ENCODE measurements at places on chromosomes 13 and 19.
A peak's percentile ranks its signal among the peaks of the same experiment; 100 is the strongest.

DNA sequence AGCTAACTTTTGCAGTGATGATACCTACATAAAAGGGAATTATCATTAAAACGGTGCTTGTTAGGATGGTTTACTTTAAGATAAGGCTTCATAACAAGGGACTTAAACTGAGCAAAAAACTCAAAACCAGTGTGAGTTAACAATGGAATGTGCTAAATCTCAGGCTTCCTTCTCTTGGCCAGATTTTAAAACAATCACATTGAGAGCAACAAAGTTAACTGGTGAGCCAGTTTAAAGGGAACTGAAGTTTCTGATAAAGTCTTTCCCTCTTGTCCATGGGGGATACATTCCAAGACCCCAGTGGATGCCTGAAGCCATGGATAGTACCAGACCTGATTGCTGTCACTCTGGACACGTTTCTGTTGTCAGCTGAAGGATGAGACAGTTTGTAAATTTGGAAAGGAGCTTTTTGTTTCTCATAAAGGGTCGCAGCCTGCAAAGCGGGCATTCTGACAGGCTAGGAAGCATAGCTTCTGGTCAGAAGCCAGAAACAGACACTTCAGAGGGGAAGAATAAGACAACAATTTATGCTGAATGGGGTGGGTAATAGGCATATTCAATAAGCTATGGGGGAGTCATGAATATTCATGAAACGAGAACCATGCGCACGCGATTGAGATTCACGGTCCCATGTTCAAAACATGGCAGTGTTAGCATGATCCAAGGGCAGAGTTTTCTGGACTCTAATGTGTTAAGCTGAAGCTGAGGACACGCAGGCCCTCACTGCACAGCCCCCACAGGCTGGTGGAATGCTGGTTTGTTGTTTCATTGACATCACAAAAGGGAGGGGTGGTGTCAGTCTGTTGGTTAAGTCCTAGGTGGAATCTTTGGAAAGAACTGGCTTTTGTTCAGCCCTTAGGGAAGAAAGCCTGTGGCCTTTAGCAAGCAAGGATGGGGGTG, 150.6 kb upstream of the RNF113B start:
- DNase-seq = no peak

- no peak for DNase-seq
These were observed 66.5 kb upstream of the USPL1 start for GRCh38 chr13:30551189-30551588.

DNA sequence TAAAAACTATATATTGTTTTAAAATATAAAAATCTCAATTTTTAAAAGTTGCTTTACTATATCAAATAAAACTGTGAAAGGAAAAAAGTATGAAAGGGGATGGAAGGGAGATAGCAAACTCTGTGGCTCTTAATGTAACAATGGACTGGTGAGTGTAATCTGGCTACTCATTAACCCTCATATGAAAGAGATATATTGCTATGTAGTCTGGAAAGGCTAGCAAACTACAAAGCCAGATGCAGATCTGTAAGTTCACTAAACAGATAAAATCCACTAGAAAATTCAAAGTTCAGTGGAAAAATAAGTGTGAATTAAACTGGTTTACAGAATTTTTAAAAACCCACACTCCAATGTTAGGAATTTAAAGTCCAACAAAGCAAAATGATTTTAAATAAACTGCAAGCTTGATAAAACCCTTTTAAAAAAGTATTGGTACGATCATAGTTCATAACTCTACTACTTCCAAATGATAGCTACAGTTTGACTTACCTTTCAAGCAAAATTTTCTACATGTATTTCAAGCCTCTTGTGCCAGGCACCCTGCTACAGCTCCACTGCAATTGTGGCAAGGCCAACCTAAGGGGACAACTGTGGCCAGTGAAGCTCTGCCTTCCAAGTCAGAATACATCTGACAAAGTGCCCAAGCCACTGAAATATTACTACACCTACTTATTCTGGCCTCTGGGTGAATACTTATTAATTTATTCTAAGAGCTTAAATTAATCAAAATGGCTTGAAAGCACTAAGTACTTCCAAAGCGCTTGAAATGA, 647 bp upstream of the ELF1 start:
- no peak for DNase-seq

- DNase-seq = peak; percentile 80
These were observed 3.9 kb downstream of the EPS8L1 start for GRCh38 chr19:55079400-55080038.

GRCh38 chr19:49932731-49933131, 3.4 kb upstream of the NUP62 start:
- no peak for DNase-seq

- no peak for DNase-seq
These were observed 3.7 kb upstream of the TYROBP start for GRCh38 chr19:35911790-35912189.

DNA sequence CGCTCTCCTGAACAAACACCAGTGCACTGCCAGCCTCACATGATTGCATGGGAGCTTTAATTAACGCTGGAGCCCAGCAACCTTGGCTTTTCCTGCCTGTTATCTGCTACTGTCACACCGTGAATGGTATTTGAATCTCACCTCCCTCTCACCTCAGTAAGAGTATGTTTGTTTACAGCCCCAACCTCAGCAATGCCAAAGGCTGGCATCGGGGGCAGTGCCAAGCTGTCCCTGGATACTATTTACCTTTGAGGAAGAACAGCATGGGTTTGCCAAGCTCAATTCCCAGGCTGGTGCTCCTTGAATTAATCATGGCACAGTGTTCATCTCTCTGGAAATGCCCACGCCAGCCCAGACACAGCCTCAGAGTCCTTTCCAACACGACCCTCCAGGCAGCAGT, 57.2 kb upstream of the SERPINE3 start:
- DNase-seq = no peak

- DNase-seq = no peak
These were observed 334.2 kb downstream of the DNAJC15 start for GRCh38 chr13:43357564-43357963.

DNA sequence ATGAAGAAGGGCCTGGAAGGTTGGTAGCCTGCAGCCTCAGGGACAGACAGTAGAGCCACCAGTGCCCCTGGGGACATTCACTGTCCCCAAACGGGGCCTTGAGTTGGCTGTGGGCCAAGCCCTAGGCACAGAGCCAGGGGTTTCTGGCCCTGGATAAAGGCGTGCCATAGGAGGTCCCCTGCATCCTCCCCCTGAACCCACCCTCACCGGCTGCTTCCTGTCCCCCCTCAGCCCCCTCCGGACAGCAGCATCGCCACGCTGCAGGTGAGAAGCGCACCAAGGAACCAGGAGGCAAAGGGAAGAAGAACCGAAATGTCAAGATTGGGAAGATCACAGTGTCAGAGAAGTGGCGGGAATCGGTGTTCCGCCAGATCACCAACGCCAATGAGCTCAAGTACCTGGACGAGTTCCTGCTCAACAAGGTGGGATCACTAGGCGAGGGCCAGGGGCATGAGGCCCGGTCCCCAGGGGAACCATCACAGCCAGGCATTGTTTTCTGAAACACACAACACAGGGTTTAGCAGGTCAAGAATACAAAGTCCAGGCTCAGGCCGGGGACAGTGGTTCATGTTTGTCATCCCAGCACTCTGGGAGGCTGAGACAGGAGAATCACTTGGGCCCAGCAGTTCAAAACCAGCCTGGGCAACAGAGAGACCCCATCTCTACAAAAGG, 14.6 kb upstream of the USE1 start:
- no peak for DNase-seq

GRCh38 chr13:51907040-51907732, 45.4 kb downstream of the CCDC70 start:
- no peak for DNase-seq

DNA sequence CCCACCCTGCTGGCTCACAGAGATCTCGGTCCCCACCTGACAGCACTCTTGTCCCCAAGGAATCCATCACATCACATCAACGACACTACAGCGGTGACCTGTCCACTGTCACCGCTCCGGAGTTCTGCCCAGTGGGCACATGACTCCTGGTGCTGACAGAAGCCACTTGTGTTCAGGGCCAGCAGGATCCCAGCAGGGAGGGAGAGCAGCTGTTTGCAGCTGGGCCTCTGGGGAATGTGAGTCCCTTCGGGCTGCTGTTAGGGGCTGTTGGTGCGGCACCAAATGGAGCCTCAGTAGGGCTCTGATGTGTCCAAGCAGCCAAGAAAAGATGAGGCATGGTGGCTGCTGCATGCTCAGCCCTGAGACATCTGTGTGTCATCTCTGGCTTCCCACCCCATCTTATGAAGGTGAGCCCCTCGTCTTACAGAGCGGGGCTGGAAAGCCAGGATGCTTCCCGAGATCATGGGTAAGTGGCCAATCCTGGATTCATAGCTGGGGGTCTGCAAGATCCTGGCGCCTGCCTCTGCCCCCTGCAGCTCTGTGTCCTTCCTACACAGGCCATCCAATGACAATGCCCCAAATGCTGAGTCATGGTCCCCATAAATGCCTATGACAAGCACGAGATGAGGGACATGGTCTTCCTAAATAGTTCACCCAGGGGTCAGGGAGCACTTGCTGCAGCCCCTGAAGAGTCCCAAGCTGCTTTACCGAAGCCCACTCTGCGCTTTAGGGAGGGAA, 56.0 kb downstream of the F2RL3 start:
- peak; percentile 49 for DNase-seq

DNA sequence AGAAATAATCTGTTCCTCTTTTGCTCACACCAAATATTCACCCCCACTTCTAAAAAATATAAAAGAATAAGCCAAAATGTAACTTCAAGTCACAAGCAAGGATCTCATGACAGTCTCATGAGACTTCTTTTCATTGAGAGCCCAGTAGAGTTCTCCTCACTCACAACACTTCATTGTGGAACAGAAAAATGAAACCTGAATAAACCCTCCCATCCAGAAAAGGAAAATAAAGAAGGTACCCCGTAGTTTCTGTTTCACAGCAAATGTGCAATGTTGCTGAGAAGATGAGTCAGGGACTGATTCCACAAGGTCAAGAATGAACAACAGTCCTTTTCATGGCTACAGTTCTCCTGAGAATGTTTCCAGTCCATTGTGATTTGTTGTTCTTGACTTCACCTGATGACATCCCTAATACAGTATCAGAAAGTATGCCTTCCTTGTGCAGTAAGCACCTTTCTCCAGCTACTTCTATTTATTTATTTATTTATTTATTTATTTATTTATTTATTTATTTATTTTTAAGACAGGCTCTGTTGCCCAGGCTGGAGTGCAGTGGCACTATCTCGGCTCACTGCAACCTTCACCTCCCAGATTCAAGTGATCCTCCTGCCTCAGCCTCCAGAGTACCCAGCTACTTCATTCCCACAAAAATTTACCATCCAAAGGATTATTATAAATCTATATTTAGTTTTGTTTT, 6.4 kb upstream of the ZNF841 start:
- no peak for DNase-seq

GRCh38 chr19:18794692-18795091, 3.6 kb upstream of the COMP start:
- no peak for DNase-seq

DNA sequence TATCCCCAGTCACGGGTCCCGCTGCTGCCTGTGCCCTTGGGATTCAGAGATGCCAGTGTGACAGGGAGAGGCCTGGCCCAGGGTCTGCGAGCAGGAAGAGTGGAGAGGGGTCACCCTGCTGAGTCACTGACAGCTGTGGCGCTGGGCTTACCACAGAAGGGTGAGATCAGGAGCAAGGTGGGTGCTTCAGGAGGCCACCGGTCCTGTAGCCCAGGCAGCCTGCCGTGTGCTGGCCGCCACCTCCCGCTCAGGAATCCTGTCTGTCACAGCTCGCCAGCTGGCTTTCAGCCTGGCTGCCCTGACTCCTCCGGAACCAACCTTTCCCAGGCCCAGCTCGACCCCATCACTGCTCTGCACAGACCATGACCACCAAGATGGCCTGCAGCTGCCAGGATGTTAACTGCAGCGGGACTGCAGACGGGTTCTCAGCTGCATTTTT, 25.3 kb downstream of the NAXD start:
- DNase-seq = no peak

DNA sequence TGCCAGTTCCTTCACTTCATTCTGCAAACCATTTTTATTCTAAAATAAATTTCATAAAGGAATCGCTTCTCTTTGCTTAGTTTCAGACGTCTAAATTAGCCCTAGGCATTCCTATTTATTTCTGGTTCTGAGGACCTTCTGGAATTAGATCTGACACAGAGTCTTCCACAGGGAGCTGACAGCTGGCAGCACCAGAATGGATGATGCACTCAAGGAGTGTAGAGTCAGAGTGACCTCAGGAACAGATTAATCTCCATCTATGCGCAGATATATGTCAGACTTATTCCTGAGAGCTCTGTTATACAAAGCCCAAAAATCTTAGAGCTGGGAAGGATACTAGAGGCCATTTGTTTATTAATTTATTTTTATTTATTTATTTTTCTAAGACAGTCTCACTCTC, 450.8 kb downstream of the HS6ST3 start:
- no peak for DNase-seq

DNA sequence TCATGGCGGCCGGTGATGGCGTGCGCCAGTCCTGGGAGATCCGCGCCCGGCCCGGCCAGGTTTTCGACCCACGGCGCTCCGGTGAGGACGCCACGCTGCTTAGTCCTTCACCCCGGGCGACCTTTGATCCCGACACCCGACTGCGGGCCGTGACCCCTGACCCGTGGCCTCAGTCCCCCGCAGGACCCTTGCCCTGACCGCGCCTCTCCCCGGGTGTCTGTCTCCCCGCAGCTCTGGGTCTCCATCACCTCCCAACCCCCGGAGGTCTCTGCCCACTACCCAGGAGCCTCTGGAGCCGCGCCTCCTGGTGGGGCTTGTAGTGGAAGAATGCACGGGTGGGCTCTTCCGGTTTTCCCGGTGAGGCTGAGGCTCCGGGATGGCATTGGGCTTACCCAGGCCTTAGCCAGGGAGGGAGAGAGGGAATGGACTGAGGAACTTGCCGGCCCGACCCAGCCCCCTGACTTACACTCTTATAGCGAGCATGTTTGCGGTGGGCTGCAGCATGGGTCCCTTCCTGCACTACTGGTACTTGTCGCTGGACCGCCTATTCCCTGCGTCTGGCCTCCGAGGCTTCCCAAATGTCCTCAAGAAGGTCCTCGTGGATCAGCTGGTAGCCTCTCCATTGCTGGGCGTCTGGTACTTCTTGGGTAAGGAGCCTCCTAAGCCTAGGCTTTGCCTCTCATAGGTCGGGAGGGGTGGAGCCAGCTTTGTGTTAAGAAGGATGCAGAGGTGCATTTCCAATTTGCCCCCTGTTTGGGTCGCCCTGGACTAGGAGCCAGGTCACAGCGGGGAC, 566 bp downstream of the MPV17L2 start:
- no peak for DNase-seq

- no peak for DNase-seq
These were observed 463.0 kb upstream of the KLHL1 start for GRCh38 chr13:70571221-70571620.

DNA sequence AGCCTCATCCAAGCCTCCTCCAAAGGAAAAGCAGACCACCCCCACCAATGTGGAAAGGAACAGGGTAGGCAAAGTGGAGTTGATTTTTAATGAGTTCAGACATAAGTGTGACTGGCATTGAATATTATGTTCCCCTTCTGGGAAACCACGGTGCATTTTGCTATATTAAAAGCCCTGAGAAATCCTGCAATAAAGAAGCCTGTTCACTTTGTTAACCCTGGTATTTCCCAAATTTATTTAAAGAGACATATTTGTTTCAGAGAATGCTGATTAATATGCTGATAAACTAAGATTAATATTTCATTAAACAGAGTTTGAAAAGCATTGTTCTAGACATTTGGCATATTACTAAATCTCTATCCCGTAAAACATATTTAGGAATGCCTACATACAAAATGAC, 151.4 kb downstream of the FGF14 start:
- no peak for DNase-seq

Data from osteocyte (in vitro differentiated cells).